ENCODE measurements at places on chromosomes 11 and 22.

DNA sequence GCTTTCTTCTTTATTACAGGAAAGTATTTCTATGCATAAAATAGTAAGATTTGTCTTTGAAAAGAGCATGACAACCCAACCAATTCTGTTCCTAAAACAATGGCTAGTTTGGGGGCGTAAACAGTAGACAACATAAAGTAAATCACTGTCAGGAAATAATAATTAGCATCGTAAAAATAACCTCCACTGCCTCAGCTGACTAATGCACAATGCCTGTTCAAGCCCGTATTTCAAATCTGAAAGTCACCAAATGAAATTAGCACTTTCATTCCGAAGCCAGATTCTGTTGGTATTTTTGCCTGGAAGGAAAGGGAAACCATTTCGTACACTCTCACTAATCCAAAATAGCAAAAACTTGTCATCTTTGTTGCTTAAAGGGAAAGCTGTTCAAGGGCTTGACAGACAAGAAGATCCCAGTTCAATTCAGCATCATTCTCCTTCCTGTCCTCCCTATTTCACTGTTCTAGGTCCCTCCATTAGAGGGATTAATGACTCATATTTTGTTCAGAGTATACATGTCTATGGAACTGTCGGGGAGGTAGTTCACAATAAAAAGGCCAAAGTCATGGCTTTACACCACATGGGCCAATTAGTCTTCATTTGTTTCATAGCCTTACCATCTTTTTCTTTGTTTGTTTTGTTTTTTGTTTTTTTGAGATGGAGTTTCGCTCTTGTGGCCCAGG is 154.7 kb downstream of the CADM1 start:
- DNase-seq: no peak

GRCh38 chr22:29750559-29751538 is 16.0 kb downstream of the ZMAT5 start:
- no peak for DNase-seq

DNA sequence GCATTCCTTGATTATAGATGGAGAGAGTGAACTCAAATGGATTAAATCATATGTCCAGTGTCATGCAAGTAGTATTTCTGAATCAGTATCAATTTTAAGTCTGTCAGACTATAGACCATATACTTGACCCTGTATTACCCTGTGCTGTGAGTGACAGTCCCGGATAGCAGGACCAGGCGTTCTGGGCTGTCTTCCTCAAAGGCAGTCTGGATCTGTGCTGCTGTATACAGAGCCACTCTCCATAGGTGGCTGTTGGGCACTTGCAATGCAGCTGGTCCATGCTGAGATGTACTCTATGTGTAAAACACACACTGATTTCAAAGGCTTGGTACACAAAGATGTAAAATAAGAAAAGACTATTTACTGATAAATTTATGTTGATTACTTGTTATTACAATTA is 294.3 kb downstream of the OPCML start:
- DNase-seq: no peak

DNA sequence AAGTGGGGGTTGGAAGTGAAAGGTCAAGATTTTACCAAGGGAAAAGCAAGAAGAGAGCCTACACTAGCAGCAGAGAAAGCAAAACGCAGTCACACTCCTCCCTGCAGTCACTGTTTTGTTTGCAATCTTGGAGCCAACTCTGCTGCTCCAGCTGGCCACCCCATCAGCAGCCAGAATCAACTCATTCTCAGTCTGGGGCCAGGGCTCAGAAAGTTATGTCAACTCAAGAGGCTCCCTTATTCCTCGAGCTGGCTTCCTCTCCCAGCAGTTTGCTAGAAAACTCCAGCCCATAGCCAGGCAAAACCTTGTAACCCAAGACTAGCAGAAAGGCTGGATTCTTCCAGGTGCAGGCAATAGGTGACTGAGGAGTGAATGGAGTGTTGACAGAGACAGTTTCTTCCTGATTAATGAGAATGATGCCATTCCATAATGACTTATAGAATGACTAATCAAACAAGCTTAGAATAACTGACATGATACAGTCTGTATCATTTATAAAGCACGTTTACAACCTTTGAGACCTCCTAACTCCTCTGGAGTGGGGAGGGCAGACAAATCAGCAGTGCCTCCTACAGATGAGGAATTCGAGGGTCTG is 53.4 kb downstream of the P4HA3 start:
- DNase-seq: no peak

- no peak for DNase-seq
Observed at GRCh38 chr11:14981507-14981906, 9.4 kb upstream of the CALCA start.

DNA sequence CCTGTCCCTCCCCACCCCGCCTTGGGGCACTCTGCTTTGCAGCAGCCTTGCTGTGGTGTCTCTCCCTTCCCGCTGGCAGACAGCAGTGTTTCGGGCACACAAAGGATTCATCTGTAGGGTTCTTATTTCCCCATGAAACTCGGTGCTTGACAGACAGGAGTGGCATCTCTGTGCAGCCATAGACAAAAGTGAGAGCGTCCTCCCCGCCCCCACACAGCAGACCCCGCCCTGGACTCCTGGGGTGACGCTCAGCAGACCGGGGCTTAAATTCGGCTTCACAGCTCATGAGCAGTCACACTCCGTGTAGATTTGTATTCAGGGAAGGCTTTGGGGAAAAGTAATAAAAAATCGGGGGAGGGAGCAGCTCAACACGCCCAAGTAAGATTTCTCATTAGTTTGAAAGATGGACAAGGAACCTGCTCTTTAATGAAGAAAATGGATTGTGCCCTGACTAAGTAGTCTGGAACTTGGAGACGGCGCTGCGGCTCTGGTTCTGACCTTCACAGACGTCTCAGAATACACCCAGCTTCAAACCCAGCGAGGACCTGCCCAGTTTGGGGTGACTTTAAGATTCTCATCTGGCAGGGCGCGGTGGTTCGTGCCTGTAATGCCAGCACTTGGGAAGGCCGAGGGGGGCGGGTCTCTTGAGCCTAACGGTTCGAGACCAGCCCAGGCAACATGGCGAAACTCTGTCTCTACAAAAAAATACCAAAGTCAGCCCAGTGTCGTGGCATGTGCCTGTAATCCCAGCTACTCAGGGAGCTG is 136.0 kb downstream of the CACNA1I start:
- no peak for DNase-seq

DNA sequence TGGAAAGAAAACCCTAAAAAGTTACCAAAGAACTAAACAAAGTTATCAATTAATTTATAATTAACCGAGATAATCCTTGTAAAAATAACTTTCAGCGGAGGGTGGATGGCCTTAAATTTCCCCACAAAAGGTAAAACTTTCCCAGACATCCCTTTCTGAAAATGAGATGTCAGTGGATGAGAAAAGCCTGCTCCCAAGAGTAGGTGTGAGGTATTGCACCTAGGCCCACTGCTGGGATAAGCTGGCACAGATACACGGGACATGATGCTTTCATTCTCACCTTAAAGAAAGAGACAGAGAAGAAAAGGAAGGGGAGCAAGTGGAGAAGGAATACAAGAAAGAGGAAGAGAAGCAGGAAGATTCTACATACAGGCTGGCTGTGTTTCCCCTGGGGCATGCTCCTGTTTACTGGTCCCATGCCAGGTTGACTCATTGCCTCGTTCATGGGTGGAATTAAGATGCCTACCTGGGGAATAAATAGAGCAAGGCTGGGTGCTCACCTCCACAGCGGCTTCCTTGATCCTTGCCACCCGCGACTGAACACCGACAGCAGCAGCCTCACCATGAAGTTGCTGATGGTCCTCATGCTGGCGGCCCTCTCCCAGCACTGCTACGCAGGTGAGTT is at the start of gene SCGB2A2:
Gene SCGB2A2 (plus strand): TSS at position 505 of the 625 bp plus-strand sequence. CDS start 59 bp downstream, at position 564.
- no peak for DNase-seq

GRCh38 chr11:63017306-63017974 is 1.8 kb upstream of the SLC22A8 start:
- DNase-seq: no peak

- DNase-seq: peak; percentile 75
Observed at GRCh38 chr22:45631140-45631840, 40.3 kb upstream of the ATXN10 start.

GRCh38 chr11:14435717-14436512 is 63.7 kb downstream of the COPB1 start:
- no peak for DNase-seq

- no peak for DNase-seq
Observed at GRCh38 chr11:35791088-35791958, 128.7 kb downstream of the TRIM44 start.

GRCh38 chr11:63567044-63567840 is 4.1 kb upstream of the PLAAT2 start:
- no peak for DNase-seq

GRCh38 chr11:45468267-45468856 is 182.2 kb upstream of the SYT13 start:
- no peak for DNase-seq

- no peak for DNase-seq
Observed at GRCh38 chr11:13923716-13924650, 38.5 kb upstream of the SPON1 start.

GRCh38 chr11:47399860-47400767 is 8.3 kb upstream of the SLC39A13 start:
- DNase-seq: peak; percentile 46

DNA sequence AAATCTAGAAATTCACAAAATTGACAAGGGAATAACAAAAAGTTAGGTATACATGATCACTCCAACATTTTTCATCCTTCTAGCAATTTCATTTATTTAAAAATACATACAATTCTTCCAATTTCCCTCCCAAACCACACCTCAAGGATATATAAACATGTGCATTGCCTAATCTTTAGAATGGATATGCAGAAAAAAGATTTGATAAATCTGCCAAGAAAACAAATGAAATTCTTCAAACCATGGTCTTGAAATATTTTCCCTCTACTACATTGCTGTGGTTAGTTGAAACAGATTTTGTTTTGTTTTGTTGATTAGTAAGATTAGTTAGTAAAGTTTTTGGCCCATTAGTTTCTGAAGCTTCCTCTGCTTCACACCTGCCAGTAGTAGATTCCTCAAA is 703.3 kb upstream of the CCDC179 start:
- no peak for DNase-seq

GRCh38 chr11:64120951-64121569 is 44.9 kb downstream of the MACROD1 start:
- no peak for DNase-seq

DNA sequence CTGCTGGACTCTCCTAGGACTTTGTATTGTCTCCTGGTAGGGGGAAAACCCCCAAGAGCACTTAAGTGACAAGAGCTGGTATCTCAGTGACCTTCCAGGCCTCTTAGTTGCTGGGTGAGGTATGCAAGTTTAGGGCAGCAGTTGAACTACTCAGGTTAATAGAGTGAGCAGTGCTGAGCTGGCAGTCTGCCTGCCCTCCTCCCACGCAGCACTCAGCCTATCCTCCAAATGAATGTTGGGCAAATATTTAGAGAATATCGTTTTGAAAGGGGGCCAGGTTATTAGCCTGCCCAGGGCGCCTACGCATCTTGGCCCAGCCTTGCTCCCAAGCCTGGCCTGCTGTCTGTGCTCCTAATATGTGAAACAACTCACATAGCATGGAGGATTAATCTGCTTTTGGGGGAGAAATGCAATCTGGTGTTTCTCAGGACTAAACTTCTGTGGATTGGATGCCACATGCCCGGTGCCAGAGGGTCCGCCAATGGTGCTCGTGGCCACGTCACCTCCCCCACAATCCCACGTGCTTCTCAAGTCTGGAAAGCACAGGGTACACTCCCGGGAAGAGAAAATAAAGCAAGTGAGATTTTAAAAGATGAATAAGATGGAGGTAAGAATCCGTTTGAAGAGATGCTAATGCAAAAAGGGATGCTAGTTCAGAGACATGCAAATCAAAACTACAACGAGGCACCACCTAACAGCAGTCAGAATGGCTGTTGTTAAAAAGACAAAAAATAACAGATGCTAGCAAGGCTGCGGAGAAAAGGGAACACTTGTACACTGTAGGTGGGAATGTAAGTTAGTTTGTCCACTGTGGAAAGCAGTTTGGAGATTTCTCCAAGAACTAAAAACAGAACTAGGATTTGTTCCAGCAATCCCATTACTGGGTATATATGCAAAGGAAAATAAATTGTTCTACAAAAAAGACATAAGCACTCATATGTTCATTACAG is 67.7 kb downstream of the SPON1 start:
- DNase-seq: no peak

- no peak for DNase-seq
Observed at GRCh38 chr11:104765401-104766095, 132.7 kb downstream of the CASP12 start.

- DNase-seq: peak; percentile 39
Observed at GRCh38 chr11:47552056-47552565, 821 bp downstream of the CELF1 start.

DNA sequence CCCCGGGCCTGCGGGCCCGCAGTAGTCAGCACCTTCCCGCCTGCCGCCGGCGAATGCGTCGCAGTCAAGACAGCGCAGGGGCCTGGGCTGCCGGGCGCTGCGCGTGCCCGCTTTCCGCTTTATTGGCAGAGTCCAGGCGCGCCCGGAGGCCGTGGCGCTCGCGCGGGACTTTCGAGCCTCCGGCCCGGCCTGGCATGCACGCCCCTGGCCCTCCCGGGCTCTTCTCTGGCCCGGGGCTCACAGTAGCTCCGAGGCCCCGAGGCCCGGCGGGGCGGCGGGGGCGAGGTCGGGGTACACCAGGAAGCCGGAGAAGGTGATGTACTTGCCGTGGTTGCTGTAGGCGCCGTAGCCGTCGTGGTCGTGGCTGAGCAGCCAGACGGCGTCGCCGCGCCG is 3.1 kb downstream of the FAM180B start:
- DNase-seq: no peak

DNA sequence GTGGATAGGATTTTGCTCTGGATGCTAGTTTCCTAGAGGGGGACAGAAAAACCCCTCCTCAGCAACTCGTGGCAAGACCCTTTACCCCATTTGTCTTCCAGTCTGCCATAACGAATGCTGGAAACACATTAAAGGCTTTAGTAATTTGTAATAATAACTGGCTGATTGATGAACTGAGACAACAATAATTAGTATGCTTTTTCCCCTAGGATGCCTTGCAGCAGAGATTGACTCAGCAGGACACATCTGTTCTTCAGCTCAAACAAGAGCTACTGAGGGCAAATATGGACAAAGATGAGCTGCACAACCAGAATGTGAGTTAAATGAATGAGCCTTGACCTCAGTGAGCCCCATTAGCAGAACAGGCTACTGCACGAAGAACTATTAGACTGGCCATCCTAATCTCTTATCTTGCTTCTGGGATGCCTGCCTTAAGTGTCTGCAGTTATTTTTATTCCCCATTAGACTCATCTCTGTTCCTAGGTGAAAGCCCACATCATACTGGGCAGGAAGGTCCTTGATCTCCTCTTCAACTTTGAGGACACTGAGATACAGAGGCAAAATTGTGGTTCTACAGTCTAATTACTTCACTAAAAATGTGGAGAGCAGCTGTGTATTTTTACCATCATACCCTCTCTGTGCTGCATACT is 32.9 kb upstream of the DLAT start:
- no peak for DNase-seq

- DNase-seq: no peak
Observed at GRCh38 chr22:22578702-22579424, 19.8 kb upstream of the PRAME start.

DNA sequence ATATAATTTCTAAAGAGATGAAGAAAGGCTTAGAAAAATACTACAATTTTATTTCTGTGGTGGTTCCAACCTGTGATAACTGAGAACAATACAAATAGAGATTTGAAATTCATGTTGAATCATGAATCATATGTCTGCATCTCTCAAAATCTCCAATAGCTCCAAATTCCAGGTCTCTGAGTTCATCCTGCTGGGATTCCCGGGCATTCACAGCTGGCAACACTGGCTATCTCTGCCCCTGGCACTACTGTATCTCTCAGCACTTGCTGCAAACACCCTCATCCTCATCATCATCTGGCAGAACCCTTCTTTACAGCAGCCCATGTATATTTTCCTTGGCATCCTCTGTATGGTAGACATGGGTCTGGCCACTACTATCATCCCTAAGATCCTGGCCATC is at the start of gene OR56B1:
Gene OR56B1 (plus strand): TSS at position 53 of the 400 bp plus-strand sequence. CDS start 69 bp downstream, at position 122.
- no peak for DNase-seq
